ENCODE measurements at places on chromosomes 7 and 10.

GRCh38 chr7:105210721-105211205 lies 178.0 kb downstream of the SRPK2 start:
- DNase-seq, result peak; percentile 43

- DNase-seq, result no peak
Observed at GRCh38 chr10:61821153-61821552, 80.3 kb upstream of the ARID5B start.

DNA sequence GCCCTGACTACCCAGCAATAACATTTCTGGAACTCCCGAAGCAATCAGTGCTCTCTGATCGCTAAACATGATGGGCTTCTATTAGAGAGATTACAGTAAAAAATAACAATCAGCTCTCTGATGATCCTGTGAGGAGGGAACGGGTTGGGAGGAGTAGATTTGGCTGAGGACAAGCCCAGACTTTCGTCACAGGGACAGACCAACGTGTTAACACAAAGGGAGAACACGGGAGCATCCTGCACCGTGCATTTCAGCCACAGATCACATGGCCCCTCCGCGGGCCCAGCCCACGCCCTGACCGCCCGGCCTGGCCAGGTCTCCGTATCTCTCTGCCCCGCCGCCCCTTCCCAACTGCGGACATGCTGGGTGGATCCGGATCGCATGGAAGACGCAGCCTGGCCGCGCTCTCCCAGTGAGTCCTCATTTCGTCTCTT lies 95.0 kb upstream of the AGBL3 start:
- DNase-seq, result peak; percentile 94

DNA sequence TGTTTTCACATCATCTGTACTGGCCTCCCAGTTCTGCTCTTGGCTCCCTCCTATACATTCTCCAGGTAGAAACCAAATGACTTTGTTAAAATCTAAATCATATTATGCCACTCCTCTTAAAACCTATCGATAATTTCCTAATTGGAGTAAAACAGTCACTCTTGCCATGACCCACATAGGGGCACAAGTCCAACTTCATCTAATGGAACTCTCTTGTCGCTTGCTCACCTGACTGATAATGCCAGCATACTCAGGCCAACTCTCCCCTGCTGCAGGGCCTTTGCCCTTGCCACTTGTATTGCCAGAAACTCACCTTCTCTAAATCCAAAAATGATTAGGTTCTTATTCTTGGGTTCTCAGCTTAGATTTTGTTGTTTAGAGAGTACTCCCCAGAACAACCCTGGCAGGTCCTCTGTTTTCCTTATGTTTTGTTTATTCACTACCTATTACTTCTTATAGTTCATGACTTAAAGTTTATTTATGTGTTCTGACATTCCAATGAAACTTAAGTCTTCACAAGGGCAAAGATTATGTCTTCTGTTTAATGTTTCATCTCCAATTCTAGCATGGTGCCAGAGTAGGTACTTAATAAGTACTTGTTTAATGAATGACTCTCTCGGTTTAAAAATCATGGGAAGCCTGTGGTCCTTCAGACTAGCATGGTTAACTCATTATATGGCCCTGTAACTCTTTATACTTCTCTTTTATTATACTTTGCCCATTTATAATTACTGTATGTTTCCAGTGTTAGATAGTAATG lies 345.9 kb upstream of the SMIM30 start:
- DNase-seq, result no peak

DNA sequence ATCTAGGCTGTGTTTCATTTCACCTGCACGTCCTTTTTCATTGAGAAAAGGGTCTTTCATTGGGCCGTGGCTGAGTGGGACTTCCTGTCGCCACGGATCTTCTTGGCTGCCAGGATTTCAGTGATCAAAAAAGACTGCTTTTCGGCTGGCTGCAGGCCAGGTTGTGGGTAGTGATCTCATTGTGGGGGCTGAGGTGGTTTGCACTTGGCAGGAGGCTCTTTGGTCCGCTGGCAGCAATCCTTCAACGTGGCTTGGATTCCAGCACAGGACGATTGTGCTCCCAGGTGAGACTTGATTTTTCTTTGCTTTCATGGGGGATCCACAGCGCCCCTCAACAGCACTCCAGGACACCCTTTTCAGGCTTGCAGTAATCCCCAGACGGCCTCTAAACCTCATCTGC lies 29.0 kb upstream of the ZNF273 start:
- DNase-seq, result peak; percentile 19

- DNase-seq, result no peak
Observed at GRCh38 chr7:132248841-132249240, 327.4 kb downstream of the PLXNA4 start.

- DNase-seq, result peak; percentile 84
Observed at GRCh38 chr10:24962995-24963394, 10.6 kb upstream of the PRTFDC1 start.

DNA sequence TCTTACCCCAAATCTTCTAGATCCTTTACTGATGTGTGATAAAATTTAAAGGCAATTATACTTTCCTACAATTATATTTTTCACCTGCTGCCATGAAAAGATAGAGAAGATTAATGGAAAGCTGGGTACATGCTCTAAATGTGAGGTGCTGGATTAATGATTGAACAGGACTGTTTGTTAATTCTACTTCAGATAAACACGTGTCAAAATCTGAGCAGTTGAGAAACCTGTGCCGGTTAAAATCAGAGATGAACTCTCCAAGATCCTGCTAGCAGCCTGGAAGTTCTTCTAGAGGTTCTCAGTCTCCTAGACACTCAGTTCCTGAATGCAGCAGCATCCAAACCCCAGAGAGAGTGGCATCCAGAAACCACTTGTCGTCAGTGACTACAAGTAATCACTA lies 69.2 kb downstream of the INHBA start:
- DNase-seq, result no peak

DNA sequence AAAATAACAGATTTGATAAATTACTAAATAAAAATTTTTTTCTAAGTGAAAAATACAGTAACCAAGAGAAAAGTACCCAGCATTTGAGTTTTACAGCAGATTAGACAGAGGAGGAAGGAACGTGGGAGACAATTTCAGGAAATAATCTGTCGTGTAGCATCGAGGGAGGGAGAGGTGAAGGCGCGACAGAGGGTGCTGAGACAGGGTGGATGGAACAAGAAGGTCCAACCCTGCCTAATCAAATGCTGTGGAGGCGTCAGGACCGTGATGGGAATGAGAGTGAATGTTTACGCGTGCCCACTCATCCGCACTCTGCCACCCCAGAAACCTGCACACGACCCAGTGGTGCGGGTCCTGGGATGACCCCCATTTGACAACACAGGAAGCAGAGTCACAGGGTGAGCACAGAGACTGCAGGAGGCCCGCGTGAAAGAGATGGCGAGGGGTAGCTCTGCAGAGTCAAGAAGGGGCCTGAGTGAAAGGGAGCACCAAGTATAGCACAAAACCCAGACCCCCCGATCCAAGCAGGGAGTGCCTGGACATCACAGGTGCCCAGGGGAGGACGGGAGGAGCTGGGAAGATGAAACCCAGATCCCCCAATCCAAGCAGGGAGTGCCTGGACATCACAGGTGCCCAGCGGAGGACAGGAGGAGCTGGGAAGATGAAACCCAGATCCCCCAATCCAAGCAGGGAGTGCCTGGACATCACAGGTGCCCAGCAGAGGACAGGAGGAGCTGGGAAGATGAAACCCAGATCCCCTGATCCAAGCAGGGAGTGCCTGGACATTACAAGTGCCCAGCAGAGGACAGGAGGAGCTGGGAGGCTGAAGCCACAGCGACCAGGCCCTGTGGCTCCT lies 558.9 kb downstream of the DNAJB6 start:
- no peak for DNase-seq

GRCh38 chr10:59019603-59020002 lies 156.8 kb upstream of the PHYHIPL start:
- no peak for DNase-seq

DNA sequence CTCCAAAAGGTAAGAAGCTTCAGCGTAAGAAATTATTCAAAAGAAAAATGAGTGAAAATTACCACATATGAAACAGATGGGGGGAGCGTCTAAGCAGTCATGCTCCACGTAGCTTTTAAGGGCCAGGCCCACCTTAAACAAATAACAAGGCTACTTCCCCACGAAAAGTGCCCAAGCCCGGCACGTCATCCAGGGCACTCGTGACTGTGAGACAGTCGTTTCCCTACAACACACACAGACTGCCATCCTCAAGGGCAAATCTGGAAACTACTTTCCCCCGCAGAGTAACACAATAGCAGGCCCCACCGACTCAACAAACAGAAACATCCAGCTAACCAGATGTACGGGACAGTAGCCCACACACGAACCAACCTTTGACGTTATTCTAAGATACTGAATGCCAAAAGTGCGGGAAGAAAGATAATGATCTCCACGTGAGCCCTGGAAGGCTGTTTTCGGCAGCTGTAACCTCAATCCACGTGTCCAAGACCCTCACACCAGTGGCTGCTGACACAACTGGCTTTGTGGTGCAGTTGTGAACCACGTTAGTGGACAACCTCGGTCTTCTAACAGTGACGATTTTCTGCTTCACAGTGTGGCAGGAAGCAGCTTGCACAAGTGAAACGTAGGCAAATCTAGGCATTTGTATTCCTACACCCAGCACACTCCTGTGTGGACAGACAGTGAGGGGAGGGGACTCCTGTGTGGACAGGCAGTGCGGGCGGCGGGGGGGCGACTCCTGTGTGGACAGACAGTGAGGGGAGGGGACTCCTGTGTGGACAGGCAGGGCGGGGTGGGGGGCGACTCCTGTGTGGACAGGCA lies 251.7 kb downstream of the ZMYND11 start:
- DNase-seq, result no peak

DNA sequence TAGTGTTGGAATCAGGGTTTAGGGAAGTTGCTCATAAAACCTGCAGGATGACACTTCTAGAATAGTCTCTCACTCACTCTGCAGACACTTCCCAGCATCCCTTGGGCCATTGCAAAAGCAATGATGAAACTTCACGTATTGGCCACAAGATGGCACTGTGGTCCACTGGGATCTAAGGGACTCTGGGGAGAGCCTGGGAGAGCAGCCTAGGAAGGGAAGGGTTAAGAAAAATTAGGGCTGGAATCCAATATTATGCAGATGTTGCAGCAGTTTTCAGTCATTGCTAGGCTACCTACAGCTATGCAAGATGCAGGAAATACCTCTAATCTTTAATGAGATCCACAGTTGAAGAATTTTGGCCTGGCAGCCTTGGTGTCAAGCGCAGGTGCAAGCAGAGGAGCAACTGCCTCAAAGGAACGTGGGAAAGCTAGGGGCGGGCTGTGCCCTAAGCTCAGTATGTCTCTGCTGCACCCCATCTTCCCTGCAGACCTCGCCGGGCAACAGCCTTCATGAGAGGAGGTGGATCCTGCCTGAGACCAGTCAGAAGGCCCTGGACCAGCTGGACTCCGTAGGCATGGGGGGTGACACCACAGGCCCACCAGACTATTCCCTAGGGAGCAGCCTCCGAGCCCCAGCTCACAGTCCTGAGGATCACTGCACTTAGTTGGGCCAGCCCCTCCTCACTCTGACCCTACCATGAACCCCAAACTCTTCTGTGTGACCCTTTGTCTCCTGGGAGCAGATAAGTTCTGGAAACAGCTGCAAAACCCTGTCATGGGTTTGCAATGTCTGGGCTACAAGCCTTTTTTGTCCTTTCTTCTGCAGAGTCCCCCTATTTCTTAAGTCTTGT lies 127.9 kb upstream of the PRSS58 start:
- DNase-seq, result peak; percentile 75

GRCh38 chr7:84368122-84368521 lies 173.5 kb upstream of the SEMA3A start:
- DNase-seq, result no peak

DNA sequence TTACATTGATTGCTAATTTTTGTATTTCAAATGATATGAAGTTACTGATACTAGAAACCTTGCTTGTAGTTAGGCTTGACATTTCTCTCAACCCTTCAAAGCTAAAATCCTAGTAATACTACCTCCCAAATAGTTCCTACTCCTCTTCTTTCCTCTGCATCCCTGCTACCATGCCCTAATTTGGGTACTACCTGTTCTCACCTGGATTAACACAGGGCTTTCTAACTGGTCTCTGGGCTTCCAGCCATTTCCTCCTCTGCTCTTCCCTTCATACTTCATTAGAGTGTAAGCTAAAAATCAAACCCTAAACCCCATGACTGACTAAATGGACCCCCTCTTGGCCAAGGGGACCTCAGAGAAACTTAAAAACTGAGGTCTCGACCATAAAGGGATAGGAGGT lies 112.4 kb downstream of the CHCHD3 start:
- no peak for DNase-seq

DNA sequence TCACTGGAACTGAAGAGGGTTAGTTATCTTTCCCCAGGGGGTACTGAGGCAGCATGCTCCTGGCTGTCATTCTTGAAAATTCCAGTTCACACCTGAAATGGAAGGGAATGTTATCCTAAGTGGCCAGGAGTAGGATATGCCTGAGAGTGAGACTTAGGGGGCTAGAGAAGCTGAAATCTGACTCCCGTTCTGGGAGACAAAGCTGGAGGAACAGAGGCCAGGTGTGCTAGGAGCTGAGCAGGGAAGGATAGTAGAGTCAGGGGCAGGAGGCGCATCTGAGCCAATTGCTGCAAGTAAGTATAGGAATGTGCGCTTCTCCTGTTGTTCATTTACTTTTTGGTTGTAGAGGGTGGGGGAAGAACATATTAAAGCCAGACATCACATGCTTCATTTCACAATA lies 58.1 kb upstream of the KIAA1217 start:
- DNase-seq, result no peak

DNA sequence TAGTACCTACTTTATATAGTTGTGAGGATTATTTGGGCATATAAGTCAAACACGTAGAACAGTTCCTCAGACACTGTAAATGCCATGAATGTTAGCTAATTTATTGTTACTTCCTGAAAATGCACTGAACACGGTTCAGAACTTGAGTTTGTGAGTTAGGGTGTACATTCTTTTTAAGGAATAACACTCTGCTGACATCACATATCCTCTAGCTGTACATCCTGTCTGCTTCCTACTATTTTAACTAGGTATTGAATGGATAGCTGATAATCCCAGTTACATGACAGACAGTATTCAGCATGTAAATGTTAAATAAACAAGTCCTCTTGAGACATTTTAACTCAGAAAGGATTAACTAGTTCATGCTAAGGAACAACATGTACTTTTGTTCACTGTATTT lies 16.0 kb downstream of the SAMD8 start:
- DNase-seq, result no peak

DNA sequence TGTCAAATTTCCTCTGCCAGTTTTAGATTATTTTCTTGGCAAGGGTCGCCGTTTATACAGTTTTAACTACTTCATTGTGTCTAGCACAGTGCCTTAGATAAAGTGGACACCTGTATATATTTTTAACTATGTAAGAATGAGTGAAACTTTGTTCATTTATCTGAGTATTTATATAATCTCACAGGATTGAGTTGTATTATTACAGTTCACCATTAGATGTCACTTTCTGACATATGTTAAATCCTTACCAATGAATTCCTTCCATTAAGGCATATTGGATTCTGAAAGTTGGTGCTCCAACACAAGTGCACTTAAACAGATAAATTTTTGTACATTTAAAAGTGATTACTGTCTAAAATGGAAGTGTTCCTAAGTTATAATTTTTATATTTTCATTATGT lies 43.0 kb downstream of the ZMYND11 start:
- peak; percentile 49 for DNase-seq

GRCh38 chr7:2059964-2060700 lies 172.6 kb downstream of the MAD1L1 start:
- no peak for DNase-seq

- no peak for DNase-seq
Observed at GRCh38 chr10:108721874-108722273, 1201.4 kb downstream of the XPNPEP1 start.

GRCh38 chr7:92586841-92587240 lies 3.3 kb downstream of the FAM133B start:
- no peak for DNase-seq

- DNase-seq, result peak; percentile 61
Observed at GRCh38 chr7:33806298-33807154, 98.8 kb upstream of the BMPER start.

Measured in stomach (tissue), 19 donors.